ENCODE measurements at places on chromosomes 2 and 18.
A peak's percentile ranks its signal among the peaks of the same experiment; 100 is the strongest.

DNA sequence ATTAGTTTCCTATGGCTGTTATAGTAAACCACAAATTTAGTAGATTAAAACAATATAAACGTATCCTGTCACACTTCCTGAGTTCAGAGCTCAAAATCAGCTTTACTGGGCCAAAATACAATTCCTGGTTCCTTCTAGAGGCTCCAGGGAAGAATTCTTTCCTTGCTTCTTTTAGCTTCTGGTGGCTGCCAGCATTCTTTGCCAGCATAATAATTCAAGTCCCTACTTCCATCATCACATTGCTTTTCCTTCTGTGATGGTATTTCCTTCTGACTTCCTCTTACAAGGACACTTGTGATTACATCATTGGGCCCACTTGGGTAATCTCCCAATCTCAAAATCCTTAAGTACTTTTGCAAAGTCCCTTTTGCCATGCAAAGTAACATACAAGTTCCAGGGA is 40.6 kb downstream of the MOB4 start:
- no peak for DNase-seq

DNA sequence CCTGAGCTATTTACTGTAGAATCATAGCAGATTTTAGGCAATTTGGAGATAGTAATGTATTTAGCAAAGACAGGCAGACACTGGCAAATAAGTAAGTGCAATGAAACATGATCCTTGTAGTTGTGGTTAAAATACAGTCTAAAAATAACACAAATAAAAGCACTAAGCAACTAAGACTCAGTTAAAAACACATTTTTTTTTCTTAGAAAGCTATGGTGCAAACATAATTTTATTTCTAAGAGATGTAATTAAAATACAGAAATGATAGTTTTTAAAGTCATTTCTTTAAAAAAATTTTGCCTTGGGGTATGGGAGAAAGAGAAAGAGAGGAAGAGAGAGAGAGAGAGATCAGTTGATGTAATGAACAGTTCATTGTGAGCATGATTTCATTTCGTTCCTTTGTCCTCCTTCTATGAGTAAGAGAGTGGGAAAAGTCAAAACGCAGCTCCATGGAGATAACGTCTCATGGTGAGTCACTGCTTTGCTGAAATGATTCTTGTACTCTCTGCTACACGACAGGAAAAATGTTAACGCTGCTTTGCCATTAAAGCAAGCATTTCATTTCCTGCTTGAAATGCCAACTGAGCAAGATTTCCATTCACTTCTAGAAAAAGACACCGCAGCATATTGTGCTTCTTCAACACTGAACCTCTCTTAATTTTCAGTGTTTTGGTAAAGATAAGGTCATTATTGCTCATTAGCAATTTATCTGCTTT is 61.3 kb upstream of the PGAP1 start:
- no peak for DNase-seq

DNA sequence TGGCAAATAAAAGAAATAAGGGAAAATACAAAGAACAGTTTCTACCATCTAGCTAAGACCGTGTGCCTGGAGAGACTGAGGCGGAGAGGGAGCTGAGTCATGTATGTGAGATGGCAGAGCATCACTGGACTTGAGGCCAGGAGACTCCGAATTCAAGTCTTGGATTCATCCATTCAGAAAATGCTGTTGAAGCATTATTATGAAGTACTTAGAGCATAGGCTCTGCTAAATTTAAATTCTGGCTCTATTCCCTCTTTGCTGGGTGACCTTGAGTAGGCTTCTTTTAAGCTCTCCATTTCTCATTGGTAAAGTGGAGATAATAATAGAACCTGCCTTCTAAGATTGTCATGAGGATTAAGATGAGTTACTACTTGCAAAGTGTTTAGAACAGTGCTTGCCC is 34.7 kb downstream of the NPHP1 start:
- DNase-seq = no peak

GRCh38 chr2:8134473-8134932 is 547.4 kb upstream of the ID2 start:
- DNase-seq = no peak

DNA sequence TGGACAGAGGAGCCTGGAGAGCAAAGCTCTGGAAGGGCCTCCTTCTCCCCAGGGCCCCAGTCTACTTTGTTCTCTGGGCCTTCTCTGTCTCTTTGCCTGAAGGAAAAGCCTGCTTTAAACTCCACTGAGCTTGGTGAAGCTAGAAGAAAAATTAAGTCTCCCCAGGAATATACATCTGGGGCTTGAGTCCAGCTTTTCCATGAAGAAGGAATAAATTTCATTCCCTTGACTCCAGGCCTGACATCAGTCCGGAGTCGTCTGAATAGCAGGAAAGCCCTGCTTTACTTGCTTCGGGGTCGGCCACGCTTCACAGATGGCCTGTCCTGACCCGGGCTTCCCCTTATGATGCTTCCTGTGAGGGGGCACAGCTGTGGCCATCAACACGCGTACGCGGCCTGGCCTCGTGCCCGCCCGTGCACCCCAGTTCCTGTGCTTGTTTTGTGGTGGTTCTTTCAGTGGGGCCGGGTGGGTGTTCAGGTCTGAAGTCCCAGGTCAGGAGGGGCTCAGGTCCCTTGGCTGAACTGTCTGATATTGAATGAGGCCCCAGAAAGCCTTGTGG is 73.6 kb downstream of the ACOXL start:
- no peak for DNase-seq

DNA sequence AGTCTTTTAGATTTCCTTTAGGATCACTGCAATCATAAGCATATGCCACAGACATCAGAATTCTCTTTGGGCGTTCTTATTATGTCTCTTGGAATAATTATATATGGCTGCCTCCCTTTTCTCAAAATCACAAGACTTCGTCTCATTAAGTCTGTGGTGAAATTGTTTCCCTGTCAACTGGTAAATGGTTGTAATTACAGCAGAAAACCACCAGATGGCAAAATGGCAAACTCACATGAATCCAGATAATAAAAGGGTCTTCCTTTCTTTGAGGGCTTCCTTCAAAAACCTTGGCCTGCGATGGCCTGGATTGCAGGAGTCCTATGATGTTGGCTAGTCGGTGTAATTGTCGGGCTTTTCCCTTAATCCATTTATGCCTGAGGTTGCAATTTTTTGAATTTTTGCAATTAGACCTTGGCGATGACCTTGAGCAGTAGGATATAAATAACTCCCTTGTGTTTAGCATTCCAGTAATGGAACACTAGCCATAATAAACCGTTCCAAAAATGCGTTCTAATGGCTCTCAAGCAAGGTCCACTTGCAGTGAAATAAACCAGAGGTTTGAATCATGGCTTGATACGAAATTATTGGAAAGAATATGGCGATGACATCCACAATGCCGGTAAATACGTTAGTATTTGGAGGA is 656.4 kb downstream of the MBD2 start:
- DNase-seq = peak; percentile 9

DNA sequence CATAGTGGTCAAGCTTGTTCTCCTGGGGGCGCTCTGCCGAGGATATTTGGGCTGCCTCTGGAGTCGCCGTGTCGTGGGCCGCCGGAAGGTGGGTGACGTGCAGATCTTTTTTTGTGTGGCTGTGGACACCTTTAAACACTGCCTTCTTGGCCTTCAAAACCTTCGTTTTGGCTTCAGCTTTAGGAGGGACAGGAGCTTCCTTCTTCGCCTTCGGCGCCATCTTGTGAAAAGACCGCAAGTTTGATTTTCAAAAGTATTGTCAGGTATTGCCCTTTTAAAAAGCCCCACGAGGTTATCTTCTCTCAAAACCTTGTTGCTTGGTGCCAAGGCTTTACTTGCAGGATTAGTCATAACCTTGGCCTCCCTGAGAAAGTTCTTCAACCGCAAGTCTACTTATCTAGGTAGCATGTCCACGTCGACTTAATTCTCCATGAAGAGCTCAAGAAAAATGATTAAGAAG is 20.8 kb downstream of the LAMA3 start:
- no peak for DNase-seq

DNA sequence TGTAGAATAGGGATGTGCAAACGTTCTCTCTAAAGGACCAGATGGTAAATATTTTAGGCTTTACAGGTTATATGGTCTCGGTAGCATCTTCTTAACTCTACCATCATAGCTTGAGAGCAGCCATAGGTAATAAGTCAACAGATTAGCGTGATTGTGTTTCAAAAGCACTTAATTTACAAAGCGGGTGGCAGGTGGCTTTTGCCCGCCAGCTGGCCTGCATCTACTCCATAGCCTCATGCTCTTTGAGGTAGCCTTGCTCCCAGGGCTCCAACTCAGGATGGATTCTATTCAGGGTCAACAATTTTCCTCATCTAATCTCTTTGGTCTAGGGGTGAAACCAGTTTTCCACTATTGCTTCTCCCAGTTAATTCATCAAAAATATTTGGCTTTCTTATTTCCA is 5.0 kb upstream of the ATP9B start:
- DNase-seq = no peak

- no peak for DNase-seq
Measured at GRCh38 chr18:60838677-60839076, 466.1 kb upstream of the MC4R start.

- DNase-seq = no peak
Measured at GRCh38 chr18:11308499-11308898, 159.1 kb upstream of the PIEZO2 start.

DNA sequence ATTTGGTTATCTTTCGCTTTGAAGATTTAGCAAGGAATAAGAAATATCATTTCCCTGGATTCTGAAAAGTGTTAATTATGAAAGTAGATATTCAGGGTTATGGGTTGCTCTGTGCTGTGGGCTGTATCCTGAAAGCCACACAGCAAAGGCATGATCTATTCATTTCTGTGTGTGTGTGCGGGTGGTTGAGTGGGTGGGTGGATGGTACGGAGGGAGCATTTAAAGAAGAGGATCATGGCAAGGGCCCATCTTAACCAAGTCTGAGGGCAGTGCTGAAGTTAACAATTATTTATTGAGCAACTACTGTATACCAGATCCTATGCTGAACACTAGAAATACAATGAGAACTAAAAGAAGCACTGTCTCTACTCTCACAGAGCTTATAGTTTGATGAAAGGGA is 178.2 kb upstream of the ZEB2 start:
- DNase-seq = no peak

DNA sequence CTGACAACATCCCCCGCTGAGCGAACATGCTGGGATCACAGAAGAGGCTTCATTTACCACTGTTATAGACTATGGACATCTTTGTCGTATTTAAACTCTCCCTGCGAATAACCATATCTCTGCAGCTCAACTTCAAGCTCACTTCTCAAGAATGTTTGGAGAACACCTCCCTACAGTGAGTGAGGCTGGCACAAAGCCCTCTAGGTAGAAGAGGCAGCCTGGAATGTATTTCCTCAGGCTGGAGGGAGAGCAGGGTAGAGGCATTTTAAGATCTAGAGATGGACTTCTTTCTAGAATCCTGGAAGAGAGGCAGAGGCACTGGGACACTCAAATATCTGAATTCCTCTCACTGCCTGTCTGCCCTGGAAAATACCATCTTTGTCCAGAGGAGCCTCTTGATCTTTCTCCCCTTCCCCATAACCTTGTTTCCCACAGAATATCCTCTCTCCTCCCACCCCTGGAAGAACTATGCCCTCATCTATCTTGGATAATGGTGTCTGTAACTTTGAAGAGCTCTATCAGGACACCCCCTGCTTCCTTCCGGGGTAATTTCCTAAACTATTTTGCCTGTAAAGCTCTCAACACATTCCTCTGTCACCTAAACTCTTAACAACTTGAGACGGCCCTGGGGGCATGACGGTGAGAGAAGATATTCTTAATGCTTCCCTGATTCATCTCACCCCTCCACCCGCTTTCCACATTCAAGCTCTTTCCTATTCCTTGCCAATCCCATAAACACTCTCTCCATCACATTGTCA is 2.4 kb upstream of the ANTXR1 start:
- DNase-seq = no peak

DNA sequence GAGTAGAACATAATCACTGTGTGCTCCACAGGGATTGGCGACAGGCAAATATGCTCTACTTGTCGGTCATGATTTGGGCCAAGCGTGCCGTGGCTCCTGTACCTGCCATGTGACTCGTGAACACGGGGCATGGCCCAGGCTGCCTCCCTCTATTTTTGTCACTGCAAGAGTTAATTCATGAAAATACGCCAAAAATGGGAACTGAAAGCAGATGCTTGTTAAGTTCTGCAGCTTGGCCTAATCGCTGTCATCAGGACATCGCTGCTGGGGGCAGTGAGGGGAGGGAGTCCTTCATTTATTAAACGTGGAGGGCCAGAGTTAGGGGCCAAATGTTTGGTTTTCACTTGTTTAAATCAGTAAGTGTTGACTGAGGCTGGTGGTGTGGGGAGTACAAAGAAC is 177.8 kb downstream of the BCL2 start:
- no peak for DNase-seq

GRCh38 chr18:61742565-61743429 is 150.0 kb downstream of the RNF152 start:
- no peak for DNase-seq

DNA sequence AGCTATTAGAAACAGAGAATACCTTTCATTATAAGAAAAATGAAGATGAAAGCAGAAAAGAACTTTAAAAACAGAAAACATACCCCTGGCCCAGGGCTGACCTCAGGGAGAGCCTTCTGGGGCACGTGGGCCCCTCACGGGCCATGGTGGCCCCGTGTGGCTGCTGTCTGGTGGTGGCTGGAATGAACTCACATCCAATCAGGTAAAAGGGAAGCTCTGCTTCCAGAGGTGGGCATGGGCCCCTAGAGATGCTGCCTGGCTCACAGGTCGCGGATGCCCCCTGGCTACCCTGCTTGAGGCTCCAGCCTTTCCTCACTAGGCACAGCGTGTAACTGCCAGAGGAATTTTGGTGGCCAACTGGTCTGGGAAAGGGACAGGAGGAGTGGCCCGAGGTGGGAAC is 16.6 kb downstream of the SNORC start:
- DNase-seq = no peak

GRCh38 chr2:12502759-12503158 is 214.0 kb upstream of the TRIB2 start:
- peak; percentile 40 for DNase-seq

GRCh38 chr2:88159955-88160415 is 10.2 kb upstream of the THNSL2 start:
- DNase-seq = peak; percentile 69

DNA sequence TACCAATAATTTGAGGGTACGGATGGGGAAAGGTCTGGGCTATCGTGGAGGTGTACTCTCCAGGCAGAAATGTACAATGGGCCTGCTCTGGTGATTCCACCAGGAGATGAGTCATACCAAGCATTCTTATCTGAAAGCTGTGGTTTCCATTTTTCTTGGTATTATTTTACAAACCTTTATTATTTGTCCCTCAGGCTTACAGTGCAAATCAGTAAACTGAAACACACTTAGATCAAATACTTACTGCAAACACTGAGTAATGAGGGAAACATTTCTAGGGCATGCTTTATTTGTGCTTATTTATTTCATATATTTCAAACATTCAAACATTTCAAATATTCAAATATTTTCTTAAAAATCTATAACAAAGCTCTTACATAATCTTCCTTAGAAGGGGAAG is 319.8 kb downstream of the RND3 start:
- no peak for DNase-seq

All from CD4-positive, alpha-beta T cell treated with Interleukin-17A for 1 hour (primary cell).